ENCODE measurements at places on chromosomes 7 and 10.

DNA sequence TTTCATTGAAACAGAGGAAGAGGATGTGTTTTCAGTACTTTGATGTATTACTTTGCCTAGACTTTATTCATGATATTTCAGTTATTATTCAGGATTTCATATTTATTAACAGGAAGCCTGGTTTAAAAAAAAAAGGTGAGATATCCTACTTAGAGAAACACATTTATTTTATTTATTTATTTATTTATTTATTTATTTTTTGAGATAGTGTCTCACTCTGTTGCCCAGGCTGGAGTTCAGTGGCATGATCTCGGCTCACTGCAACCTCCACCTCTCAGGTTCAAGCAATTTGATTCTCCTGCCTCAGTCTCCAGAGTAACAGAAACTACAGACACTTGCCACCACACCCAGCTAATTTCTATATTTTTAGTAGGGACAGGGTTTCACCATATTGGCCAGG lies 24.5 kb downstream of the TRDMT1 start:
- no peak for DNase-seq

- DNase-seq, result no peak
These were observed 25.3 kb upstream of the SMIM30 start for GRCh38 chr7:113143486-113144257.

- no peak for DNase-seq
These were observed 24.3 kb downstream of the GRID1 start for GRCh38 chr10:86342111-86342863.

DNA sequence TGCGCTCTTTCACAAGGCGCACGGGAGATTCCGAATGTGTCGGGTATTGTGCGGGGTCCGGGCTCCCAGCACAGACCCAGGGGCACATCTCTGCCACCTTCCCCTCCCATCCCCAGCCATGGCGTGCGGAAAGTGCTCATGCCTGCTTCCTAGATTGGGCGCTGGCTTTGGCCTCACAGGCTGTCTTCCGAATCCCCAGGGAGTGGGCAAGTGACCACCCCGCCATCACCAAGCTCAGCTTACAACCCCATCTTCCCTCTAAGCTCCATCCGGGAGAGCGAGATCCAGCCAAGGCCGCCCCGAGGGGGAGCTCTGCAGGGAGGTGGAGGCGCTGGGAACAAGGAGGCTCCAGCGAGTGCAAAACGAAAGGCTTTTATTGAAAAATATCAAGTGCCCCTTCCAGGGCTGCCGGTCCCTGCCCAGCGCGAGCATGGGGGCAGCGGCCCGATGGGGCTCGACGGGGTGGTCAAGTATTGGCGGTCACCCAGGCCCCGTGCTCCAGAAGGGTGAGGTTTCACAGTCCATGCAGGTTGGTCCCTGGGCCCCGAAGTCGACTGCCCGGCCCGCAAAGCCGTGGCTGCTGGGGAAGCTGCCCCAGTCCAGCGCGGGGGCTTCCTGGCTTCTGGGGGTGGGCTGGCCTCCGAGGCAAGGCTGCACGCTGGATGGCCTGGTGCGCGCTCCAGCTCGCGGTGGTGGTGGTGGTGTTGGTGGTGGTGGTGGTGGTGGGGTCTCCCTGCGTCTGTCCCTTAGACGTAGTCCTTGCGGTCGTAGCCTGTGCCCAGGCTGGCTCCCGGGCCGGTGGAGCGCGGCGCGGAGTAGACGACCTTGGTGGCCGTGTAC lies 1.2 kb downstream of the CLDN3 start:
- no peak for DNase-seq

DNA sequence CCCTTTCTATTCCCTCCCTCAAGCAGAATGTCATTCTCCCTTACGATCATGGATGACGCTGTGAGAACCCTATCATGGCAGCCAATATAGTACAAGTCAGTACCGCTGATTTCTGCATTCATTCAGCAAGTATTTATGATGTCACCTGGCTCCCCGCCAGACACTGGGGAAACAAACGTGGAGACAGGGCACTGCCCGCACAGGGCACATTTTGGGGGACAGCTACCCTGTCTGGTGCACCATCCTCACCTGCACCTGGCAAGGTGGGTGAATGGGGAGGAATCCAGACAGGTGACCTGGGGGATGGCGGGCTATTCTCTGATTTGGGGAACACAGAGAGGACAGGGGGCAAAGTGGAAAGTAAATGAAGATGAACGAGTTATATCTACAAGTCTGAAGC lies 28.4 kb downstream of the MKI67 start:
- no peak for DNase-seq

GRCh38 chr7:92626281-92626809 lies 36.2 kb upstream of the FAM133B start:
- no peak for DNase-seq

- no peak for DNase-seq
These were observed 80.9 kb downstream of the NEURL1 start for GRCh38 chr10:103574097-103575061.

GRCh38 chr7:30396389-30396788 lies 82.2 kb downstream of the NOD1 start:
- DNase-seq, result peak; percentile 34

DNA sequence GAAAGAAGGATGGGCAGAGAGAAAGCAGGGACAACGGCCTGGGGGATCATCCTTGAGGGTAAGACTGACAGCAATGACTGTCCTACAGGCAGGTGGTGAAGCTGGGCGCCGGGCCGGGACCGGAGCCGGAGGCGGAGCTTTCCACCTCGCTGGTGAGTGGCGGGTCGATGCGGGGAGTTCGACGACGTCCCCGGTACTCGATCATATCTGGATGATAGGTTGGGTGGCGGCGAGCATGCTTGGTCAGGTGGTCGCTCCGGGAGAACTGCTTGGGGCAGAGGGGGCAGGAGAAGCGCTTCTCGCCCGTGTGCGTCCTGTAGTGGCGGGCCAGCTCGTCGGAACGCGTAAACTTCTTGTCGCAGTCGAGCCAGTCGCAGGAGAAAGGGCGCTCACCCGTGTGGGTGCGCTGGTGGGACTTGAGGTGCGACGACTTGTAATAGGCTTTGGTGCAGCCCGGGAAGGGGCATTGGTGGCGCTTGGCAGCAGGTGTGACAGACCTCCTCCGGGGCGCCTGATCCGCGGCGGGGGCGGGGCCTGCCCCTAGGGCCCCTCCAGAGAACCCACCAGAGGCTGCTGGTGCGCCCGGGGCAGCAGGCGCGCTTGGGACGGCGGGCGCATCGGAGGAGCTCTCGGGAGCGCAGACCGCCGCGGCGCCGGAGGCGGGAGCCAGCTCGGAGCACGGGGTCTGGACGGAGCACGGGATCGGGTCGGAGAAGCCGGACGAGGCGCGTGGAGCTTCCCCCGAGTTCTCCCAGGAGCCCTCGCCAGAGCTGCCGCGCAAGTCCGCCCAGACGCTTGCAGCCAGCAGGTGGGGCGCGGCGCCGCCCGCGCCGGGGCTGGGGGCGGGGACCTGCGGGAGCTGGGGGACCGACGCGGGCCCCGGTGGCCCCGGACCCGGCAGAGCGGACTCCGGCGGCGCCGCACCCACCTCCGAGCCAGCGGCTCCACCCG lies 752 bp downstream of the KLF14 start:
- DNase-seq, result no peak

GRCh38 chr10:7157091-7157490 lies 253.7 kb downstream of the SFMBT2 start:
- DNase-seq, result no peak

- no peak for DNase-seq
These were observed 95.4 kb downstream of the TES start for GRCh38 chr7:116305485-116306408.

GRCh38 chr10:88754287-88754686 lies 5.5 kb upstream of the LIPN start:
- DNase-seq, result peak; percentile 51

DNA sequence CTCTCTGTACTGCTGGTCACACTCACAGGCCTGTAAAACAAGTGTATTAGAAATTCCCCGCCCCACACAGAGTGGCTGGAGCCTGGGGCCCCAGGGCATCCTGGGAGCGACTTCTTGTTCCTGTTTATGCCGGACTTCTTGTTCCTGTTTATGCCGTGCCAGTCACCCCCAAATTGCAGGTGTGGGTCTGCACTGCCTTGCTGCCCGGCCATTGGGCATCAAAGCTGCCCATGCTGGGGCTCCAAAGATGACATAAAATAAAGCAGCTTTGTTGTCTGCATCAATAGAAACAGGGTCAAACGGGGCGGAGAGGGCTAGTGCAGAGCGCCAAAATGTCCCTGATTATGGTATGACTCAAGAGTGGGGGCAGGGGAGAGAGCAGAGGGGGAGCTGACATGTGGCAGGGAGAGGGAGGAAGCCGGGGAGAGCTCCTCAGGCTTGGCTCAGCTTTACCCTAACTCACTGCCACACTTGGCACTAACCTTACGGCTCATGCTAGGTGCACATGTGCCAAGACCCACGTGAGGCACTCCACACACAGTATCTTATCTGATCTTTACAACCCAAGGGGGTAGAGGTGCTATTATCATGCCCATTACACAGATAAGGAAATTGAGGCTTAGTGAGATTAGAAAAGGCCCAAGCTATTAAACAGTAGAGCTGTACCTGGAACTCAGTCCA lies 98.4 kb downstream of the PIP4K2A start:
- DNase-seq, result no peak

- DNase-seq, result peak; percentile 88
These were observed 37.6 kb downstream of the R3HCC1L start for GRCh38 chr10:98172073-98172472.

DNA sequence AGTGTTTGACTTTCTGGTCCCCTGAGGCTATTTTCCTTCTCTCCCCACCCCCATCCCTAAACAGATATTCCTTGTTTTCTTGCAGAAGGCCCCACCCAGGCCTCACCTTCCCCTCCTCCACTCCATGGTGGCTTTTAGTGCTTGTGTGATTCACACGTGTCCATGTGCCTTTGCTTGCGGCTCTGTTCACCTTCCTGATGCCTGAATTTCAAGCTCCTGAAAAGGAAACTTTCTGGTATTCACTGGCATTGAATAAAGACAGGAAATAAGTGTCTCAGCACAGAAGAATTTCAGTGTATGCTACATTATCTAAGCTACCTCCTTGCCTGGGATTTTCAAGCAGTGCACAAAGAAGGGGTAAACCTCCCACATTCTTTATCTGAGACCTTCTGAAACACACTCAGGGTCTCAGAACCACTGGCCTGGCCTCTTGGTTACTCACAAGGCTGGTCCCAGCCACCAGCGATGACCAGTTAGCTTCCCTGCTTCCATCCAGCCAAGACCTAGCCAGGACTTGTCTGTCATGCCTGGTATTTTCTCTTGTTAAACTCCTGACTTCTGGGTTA lies 17.2 kb upstream of the UBE2H start:
- no peak for DNase-seq

GRCh38 chr7:157475095-157475494 lies 138.3 kb downstream of the DNAJB6 start:
- no peak for DNase-seq

- no peak for DNase-seq
These were observed 153.9 kb downstream of the SNX13 start for GRCh38 chr7:17786314-17786852.

DNA sequence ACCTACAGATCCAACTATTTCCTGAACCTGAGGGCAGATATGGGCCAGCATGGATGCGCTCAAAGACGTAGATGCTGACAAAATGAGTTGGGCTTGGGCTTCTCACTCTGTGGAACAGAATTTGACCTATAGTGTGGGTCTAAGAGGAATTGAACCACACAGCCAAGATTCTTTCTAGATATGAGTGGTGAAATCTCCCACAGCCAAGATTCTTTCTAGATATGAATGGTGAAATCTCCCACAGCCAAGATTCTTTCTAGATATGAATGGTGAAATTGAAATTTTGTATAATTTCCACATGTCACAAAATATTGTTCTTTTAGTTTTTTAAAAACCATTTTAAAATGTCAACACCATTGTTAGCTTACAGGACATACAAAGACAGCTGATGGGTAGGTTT lies 215.4 kb upstream of the LRGUK start:
- no peak for DNase-seq

DNA sequence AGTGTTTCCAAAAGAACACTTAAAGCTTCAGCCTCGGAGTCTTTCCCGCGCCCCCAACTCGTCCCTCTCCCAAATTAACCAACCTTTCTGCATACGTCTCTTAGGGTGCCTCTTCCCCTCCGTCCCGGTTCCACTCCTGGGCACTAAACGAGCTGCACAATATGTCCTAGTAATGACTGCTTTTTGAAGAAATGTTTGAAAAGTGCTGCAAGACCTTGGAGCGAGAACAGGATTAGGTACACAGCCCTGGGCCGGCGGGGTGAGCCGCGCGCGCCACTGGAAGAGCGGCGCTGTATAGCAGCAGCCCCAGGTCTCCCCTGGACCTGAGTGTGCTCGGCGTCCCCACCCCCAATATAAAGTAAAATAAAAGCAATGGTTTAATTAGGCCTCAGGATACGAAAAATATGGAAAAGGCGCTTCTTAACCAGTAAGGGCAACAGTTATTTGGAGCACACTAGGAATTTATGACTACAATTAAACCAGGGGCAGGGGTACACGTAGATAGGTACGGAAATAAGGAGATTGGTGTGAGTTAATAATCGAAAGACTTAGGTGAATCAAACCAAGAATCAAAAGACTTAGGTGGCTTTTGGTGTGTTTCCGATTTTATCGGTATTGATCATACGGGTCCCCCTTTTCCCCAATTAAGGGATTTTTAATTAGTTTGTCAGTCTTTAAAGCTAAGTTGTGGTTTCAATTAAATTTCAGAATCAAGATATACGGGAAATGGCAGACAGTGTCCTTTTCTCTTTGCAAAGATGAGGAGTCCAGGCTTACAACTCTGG lies 1.9 kb downstream of the TET1 start:
- DNase-seq, result peak; percentile 76

- no peak for DNase-seq
These were observed 556.4 kb downstream of the SORCS1 start for GRCh38 chr10:106608066-106608465.

GRCh38 chr7:132511387-132511786 lies 64.9 kb downstream of the PLXNA4 start:
- DNase-seq, result no peak

- DNase-seq, result peak; percentile 70
These were observed at the start of gene CHST3 for GRCh38 chr10:71964098-71964742. Gene CHST3 (plus strand): TSS chr10:71964395. CDS start chr10:72005843, 41,448 bp downstream.

- no peak for DNase-seq
These were observed 435.8 kb downstream of the EXOC4 start for GRCh38 chr7:133688483-133689239.

- DNase-seq, result peak; percentile 55
These were observed 27.3 kb downstream of the UBE2H start for GRCh38 chr7:129925416-129926002.

- DNase-seq, result no peak
These were observed 61.6 kb downstream of the ZNF277 start for GRCh38 chr7:112267944-112268691.

DNA sequence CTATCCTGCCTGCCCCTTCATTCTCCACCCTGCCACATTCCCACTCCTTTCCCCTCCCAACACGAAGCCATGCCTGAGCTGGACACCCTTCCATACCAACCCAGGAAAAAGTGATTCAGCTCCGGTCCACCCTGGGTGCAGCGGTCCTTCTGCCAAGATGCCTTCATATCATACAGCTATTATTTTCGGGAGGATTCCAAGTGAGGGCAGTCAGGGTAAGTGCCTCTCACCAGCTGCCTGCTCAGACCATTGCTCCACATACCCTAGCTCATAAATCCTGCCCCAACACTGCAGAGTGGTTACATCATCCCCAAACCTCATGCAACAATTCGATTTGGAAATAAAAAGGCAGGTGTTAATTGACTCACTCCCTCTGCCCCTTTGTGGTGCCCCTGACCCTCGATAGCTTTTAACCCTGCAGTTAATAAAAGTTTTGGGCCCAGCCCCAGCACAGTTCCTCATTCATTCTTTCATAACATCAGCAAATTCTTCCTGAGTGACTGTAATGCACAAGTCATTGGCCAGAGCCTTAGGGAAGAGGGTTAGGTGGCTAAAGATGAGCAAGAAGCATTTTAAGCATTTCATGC lies 42.6 kb downstream of the ZNF503 start:
- DNase-seq, result no peak
